Stimulated activated CD4-positive, alpha-beta T cell treated with anti-CD3 and anti-CD28 coated beads, Interleukin-15, amount 100 ng/mL, for 1 hour (primary cell): ENCODE measurements at places on chromosomes 5 and 9.

GRCh38 chr5:111262153-111262552, 38.0 kb downstream of the CAMK4 start:
- no peak for DNase-seq

GRCh38 chr9:76027416-76027815, 136.9 kb downstream of the PCSK5 start:
- DNase-seq = no peak

GRCh38 chr9:80061096-80061495, 489.3 kb downstream of the TLE4 start:
- no peak for DNase-seq

- no peak for DNase-seq
Observed at GRCh38 chr5:80926979-80927656, 33.0 kb upstream of the RASGRF2 start.

- DNase-seq = no peak
Observed at GRCh38 chr9:90300611-90301276, 341.9 kb downstream of the DIRAS2 start.

DNA sequence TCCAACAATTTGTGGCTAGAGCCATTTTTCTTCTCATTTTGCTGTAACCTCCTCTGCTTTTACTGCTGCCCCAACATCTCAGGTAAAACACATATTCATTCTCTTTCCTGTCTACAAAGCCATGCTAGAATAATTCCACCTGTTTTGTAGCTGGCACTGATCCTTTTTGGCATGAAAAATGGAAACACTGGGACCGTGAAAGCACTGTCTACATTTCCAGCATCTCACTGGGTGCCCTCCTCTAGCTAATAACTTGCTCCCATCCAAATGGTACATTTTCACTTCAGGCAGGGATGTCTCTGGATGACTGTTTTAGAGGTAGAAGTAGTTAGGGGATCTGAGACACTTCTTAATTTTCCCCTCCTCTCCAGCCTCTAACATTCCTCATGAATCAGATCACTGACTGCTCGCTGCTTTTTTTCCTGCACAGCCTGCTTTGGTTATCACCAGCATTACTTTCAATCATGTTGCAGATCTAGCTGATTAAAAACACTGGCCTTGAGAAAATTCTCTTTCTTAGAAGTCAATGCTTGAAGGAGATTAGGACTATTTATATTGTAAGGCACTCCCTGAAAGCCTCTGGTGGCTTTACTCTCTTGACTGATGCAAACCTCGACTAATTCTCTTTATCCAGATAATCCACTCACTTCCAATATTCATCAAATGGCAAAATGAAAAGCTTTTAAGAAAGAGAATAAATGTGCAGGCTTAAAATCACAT, 1312.6 kb upstream of the DMAC1 start:
- DNase-seq = no peak

GRCh38 chr5:174056064-174056847, 10.8 kb downstream of the NSG2 start:
- no peak for DNase-seq

DNA sequence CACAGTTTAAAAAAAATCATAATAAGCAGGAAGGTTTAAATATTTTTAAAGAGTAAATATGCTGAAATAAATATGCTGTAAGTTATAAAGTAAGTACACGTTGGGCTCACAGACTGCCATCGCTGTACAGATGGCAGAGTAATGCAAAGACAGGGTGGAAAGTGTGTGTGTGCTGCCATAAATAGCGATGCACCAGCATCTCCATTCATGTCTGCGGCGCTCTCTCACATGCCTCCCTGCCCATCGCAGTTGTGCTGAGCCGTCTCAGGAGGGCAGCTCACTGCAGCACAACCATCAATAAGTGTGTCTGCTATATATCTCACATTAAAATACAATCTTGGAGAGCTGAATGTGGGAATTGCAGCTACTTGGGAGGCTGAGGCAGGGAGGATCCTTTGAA, 14.3 kb downstream of the MOCS2 start:
- no peak for DNase-seq

GRCh38 chr9:93670208-93671019, 94.0 kb downstream of the PHF2 start:
- no peak for DNase-seq

DNA sequence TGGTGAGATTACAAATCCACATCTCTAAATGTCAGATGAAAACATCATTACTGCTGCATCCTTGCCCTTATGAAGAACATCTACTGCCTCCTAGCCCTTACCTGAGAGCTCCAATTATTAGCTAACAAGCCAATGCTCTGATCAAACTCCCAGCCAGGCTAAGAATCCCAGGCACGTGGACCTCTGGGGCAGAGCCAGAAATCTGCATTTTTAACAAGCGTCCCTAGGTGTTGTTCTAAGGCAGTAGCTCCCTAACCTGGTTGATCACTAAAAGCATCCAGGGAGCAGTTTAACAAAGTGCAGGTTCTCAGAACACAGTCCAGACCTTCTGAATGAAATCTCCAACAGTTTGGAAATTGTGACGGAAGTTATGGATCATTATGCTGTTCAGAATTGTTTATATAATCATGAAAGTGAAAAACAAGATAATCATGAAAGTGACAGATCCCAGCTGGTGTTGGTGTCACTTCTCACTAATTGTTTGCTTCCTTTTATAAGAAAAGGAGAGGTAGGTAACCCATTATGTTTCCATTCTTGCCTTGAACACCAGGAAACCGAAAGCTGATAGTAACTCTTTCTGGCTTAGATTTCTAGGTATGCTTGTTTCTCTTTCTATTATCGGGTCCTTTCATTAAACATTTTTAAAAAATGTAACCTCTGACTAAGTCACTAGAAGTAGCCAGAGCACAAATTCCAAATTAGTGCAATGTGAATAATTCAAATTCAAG, 216.5 kb upstream of the NR4A3 start:
- DNase-seq = no peak

DNA sequence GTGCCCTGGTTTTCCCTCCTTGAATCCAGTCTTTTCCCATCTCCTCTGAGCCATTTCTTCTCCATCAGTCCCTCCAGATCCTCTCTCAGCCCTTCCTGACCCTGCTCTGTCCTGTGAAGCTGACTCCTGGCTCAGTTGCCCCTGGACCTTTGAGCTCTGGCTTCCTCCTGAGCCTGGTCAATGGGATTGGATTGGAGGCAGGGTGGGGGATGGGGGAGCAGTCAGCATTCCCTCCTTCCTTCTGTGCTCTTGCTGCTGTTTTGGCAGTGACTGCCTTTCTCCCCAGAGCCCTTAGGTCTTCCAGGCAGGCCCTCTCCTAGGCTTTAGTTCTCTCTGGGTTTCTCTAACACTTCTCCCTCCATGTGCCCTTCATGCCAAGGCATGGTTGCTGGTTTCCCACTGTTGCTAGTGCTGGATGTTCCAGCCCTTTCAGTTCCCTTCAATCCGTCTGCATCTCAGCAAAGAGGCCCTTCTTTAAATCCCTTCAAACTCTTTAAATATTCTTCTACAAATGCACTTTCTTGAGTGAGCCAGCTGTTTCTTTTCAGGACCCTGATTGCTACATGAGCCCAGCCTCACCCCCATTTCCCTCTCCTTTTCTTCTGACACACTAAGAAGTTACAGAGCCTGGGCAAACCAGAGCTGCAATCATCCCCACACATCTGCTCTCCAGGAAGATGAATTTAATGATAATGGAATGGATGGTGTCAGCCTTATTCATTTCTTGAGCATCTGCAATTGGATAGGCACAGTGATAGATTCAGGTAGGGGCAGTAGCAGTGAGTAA, 2.2 kb downstream of the TNFSF15 start:
- DNase-seq = no peak

DNA sequence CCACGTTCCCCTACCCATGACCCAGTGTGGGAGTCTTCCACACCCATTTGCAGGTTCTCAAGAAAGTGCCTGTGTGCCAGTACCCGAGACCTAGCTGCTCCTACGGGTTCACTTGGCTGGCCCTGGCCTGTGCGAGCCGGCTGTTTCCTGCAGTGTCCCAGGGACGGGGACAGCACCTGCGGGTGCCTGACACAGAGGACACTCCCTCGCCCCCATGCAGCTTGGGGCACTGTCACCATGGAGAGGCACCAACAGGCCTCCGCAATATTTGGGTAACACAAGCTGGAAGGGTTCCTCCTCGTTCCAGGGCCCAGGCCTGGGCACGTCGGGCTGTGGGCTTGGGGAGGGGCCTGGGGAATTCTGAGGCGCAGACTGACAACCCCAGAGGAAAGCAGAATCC, 41.4 kb downstream of the DUSP1 start:
- DNase-seq = no peak

DNA sequence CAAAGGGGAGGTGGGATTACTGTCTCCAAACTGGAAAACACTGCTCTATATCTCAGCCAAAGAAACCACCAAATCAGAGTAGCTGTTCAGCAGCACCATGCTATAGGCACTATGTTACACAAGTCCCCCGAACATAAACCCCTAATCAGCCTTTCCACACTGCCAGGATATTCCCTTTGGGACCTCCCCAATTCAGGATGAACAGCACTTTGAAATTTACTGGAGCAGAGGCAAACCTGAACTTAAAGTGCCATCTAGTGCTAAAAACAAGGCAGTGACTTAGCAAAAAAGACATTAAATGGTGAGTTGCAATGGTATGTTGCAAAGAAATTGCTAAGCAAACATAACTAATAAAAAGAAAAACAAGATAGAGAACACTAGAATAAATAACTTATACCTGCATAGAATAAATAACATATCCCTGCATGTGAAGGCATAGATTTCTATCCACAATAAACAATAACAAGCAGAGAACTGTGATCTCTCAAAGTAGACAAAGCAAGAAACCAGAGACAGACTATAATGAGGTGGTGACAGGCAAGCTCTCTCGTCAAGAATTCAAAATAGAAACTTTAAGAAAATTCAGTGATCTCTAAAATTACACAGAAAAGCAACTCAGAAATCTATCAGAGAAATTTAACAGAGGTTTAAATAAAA, 584.4 kb upstream of the ACO1 start:
- DNase-seq = no peak
